RWPE1 (cell line): ENCODE measurements at places on chromosomes 11 and 22.

GRCh38 chr22:50208430-50208938 lies 7.7 kb downstream of the SELENOO start:
- no peak for DNase-seq

- DNase-seq: peak; percentile 8
Measured at GRCh38 chr11:106986261-106986660, 32.0 kb downstream of the GUCY1A2 start.

GRCh38 chr11:111665777-111666176 lies 63.5 kb downstream of the SIK2 start:
- DNase-seq: peak; percentile 20

GRCh38 chr22:40009951-40010671 lies 15.4 kb downstream of the FAM83F start:
- DNase-seq: no peak

GRCh38 chr11:57167125-57167846 lies 14.5 kb upstream of the LRRC55 start:
- DNase-seq: no peak

DNA sequence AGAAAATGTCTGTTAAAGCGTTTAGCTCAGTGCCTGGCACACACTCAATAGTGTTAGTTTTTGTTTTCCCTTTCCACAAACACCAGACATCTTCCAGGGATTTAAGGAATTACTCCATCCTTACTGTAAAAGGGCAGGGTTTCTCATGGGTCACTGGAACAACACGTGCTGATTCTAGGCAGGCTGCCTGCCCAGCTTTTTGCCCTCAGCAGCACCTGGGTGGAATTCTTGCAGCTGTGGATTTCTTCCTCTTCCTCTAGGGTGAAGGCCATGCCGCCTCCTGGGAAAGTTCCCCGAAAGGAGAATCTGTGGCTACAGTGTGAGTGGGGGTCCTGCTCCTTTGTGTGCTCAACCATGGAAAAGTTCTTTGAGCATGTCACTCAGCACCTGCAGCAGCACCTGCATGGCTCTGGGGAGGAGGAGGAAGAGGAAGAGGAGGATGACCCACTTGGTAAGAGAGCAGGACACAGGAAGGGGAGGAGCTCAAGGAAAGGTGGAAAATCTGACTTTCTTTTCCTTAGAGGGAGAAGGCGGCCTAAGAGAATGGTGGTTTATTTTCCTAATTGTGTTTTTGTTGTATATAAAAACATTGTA lies 5.4 kb downstream of the HINFP start:
- no peak for DNase-seq

- no peak for DNase-seq
Measured at GRCh38 chr22:45599836-45600577, 71.6 kb upstream of the ATXN10 start.

- no peak for DNase-seq
Measured at GRCh38 chr22:49392247-49392646, 435.4 kb downstream of the BRD1 start.

DNA sequence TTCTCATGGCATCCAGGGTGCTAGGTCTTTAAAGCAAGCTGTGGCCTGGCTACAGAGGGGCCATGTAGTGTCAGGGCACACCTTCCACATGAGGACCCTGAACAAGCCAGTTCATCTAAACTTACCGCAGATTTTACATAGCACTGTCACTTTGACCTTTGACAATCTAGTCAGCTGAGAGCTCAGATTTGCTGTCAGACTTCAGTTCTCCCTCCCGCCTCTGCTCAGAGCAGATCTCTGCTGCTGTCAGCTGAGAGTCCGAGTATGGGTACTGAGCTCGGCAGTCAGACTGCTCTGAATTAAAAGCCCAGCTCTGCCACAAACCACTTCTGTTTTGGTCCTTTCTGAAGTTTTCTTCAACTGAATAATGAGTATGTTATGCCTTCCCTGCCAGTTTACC lies 507.1 kb downstream of the SOX6 start:
- DNase-seq: no peak

DNA sequence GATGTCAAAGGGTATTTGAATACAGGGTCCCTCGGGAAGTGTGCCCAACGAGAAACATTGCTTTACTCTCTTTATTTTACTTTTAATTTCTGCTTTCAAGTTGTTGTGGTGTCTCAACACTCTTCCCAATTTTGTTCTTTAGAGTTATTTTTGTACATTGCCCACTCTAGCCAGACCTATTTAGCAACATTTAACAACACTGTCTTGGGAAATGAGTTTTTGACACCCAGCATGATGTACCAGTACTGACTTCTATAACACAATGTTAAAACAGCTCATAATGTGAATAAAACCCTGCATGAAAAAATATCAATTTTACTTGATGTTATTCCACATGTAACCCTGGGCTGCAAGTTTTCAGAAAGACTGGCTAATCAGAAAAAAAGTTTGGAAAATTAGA lies 350.2 kb upstream of the PITPNB start:
- no peak for DNase-seq

GRCh38 chr11:36060926-36061325 lies 117.1 kb downstream of the LDLRAD3 start:
- no peak for DNase-seq
